ENCODE measurements at places on chromosomes 7 and 10.

- DNase-seq, result no peak
Observed at GRCh38 chr7:30983914-30984247, 20.1 kb downstream of the GHRHR start.

DNA sequence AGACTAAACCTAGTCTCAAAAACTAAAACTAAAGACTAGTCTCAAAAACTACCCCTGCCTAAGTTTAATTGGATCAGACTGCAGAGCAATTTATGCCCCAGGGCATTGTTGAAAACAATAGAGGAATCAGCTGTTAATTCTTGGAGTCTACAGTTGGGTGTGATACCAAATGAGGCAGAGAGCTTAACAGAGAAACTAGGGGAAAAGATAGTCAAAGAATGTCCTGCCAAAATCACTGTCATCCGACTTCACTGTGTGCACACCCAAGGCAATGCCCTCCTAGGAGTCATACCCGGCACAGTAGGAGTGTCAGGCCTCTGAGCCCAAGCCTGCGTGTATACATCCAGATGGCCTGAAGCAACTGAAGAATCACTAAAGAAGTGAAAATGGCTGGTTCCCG is 90.5 kb upstream of the TOMM7 start:
- no peak for DNase-seq

DNA sequence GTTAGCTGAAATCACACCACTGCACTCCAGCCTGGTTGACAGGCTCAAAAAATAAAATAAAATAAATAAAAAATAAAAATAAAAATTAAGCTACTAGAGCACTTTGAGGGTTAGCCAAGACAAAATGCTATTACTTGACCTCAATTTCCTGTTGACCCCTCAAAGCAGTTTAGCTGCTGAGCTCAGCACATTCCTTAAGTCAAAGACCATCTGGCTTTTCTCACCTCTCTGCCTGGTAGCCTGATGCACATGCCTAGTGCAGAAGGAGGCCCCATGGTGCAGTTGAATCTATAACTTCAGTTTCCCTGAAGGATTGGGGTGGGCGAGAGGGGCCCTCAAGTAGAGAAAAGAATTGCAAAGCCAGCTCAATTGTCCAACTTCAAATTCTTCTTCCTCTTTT is 211.1 kb upstream of the GALNT17 start:
- no peak for DNase-seq

DNA sequence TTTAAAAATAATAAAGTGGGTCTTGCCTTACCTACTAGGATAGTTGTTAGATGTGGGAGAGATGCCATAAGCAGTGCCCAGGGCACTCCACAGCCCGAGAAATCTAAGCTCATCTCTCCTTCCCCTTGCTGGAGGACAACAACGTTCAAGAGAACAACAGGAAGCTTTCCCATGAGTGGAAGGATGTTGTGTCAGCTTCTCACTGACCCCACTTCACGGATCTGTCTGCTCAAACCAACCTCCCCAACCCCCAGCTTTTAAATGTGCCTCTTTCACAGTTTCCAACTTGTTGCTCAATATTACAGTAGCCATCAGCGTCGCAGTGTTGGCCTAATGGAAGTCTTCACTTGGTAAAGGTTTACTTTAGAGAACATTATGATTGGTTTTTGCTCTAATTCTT is 72.1 kb downstream of the PTPRE start:
- no peak for DNase-seq

GRCh38 chr7:158468181-158468580 is 119.4 kb downstream of the PTPRN2 start:
- no peak for DNase-seq

DNA sequence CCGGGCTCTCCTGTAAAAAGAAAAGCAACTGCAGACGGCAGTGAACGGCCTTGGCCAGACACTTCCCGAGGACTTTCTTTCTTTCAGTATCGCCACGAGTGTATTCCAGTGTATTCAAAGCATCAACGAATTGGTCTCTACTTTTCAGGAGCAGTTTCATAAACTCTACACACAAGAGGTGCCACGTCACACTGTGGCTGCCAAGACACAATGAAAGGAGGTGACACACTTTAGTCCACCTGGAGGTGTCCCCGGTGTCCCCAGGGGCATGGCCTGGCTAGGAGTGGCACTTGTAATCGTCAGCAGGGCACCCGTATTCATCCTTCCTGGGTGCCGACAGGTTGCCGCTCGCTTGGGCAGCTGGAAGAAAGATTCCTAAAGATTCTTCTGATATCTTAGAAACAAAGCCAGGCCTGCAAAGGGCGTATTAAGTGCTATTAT is 5.0 kb downstream of the TNS3 start:
- DNase-seq, result no peak

GRCh38 chr7:114409750-114410149 is 4.9 kb upstream of the FOXP2 start:
- DNase-seq, result peak; percentile 81
